ENCODE measurements at places on chromosomes 12 and 14.

DNA sequence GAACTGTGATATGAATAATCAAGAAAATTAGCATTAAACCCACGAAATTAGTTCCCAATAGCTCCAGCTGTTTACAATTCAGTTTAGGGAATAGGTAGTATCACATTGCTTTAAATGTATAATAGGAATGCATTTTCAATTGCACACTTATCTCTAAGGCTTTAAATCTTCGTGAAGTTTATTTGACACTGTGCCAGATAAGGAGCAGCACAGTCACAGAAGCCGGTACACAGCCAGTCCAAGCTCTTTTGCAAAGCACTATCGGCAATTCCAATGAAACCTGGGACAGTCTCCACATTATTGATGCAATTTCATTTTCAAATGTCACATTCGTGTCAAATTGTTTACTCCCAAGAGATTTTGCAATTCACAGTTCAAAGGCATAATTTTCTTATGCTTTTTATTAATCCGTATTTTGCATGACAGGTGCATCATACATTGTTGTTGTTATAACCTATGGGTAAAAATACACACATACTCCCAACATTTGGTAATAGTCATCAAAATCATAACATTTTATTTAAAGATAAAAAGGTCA is 602.8 kb downstream of the RPS29 start:
- no peak for DNase-seq

DNA sequence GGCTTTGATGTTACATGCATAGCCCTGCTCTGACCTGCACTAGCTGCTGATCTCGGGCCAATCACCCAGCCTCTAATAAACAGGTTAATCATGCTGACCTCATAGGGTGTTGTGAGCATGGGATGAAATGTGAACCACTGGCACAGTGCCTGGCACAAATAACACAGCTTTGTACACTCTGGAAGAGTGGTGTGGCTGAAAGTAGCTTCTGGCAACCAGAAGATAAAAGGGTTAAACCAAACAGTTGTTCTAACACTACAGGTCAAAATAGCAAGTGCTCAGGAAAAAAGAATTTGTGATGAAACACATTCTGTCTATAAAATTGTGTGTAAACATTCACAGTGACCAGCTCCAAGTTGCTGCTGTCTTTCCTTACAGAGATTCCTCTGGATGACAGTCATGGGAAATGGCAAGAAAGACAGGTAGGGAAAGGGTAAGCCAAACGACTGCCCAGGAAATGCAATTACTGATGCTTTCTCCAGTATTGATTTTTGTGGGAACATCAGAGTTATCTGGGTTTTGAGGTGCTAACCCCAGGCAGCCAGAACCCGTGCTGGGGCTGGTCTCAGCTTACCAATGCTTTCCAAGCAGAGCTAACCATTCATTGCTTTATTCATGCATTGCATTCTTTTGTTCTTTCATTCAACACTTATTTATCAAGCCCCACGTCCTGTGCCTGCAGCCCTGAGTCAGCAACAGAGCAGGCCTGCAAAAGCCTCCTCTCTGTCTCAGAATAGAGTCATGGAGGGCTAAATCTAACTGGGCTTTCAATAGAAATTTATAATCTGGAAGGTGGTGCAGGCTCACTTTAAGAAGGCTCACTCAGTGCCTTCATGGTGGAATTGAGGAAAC is 38.1 kb upstream of the CAPRIN2 start:
- DNase-seq: no peak

DNA sequence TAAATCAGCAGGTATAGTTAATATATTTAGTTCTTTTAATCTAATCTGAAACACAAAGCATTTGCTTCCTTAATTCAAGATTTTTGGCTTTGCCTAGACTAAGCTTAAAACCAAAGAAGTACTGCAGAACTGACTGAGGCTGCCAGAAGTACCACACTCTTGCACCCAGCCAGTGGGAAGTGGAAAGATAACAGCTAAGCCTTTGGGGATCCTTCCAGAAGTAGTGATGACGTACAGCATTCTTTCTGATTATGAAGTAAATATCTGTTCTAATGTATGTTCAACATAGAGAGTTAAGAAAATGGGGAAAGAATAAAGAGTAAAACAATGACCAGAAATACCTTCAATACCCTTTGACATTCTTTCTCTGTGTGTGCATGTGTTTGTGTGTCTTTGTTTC is 19.3 kb downstream of the NTF3 start:
- DNase-seq: no peak

DNA sequence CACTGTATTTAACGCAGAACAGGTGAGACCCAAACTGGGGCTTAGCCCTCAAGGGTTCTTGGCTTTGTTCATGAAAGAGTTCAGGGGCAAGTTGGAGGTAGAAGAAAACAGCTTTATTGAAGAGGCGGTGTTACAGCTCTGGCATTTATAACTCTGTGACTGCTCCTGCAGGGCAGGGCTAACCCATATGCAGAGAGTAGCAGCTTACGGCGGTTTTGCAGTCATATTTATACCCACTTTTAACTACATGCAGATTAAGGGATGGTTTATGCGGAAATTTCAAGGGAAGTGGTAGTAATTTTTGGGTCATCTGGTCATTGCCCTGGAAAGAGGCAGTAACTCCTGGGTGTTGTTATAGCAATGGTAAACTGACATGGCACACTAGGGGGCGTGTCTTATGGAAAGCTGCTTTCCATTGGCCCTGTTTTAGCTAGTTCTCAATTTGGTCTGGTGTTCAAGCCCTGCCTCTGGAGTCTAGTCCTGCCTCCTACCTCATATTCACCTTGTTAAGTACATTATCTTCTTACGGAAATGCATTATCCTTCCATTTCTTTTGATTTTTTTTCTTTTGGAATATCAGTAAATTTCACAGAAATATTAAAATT is 1.8 kb upstream of the IAPP start:
- no peak for DNase-seq

GRCh38 chr12:80756875-80757274 is 40.2 kb downstream of the MYF5 start:
- no peak for DNase-seq

- no peak for DNase-seq
Measured at GRCh38 chr14:81839056-81839455, 305.4 kb upstream of the SEL1L start.

DNA sequence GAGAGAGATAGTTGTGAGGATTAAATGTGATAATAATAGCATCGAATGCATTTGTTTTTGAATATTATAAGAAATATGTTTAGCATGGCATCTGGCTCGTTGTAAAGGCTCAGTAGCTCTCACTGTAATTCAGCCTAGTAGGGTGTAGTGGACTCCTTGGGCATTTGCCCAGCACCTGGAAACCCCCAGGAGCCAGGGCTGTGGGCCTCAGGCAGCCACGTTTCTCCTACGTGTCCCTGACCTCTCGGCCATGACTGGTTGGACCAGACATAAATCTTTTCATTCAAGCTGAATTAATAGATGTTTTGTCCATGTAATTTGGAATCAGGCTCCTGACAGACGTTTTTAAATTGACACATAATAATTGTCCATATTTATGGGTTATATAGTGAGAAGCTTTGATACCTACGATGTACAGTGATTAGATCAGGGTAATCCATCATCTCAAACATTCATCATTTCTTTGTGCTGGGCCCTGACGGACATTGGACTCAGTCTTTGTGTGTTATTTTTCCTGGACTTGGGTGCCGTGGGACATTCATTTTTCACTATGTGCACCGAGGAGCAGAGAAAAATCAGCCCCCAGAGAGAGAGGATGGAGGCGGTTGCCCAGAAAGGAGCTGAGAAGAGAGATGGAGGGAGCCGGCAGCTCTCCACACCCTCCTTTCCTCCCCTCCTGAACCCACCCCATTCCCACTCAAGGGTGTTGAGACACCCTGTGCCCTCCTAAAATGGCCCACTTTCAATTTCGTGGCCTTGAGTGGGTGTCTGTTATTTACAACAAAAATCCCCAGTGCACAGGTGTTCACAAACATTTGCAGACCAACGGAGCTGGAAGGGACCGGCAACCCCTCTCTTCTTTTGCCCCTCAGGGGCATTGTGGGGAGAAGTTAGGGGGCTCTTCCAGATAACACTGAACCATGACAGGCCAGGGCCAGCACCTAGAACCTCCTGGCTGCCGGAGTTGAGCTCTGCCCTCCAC is 296.4 kb downstream of the DPF3 start:
- no peak for DNase-seq

- DNase-seq: no peak
Measured at GRCh38 chr12:123931686-123932321, 40.8 kb downstream of the CCDC92 start.

GRCh38 chr14:89303456-89304435 is 113.3 kb downstream of the FOXN3 start:
- DNase-seq: no peak

DNA sequence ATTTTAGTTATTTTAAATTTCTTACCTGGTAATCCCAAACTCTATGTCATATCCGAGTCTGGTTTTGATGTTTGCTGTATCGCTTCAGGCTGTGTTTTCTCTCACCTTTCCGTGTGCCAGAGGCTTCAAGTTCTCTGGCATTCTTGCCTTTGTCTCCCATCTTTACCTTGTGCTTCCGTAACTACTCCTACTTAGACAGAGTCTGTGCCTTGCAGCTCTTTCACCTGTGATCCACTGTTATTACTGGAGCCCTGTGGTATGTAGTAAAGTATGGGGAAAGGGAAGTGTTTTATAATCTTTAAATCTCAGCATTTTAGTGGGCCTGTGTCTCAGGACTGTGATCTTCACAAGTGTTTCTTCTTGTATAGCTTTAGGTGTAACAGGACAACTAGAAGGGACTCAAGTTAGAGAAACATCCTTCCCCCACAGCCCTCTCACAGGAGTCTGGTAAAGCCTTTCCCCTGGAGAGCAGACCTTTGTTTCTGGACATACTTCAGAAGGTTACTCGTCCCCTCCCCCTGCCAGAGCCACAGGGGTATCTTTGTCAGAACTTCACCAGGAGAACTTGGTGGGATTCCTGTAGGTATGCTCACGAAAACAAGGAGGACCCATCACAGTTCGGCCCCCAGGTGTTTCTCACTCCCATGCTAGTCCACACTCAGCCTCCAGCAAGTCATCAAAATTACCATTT is 11.1 kb downstream of the IFNG start:
- no peak for DNase-seq

DNA sequence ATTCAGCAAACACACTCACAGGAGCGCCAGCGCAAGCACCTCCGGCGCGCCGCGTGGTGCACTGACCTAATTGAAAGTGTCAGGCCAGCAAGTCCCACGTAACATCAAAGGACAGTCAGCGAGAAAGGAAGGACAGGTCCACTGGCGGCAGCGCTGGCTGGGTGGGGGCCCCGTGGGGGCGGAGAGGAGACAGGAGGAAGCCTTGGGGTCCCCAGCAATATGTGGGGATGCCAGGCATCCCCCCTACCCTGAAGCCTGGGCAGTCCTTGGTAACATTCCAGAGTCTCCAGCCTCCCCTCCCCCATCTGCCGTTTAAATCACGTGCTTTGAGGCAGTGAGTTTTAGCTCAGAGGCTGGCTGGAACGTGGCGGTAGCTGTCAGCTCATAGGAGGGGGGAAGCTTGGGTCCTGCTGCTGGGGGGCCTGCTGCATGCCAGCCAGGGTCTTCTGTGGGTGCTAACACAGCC is 159.2 kb downstream of the CALM1 start:
- no peak for DNase-seq

- DNase-seq: no peak
Measured at GRCh38 chr12:92784797-92785562, 82.2 kb downstream of the PLEKHG7 start.

GRCh38 chr12:67422081-67422480 is 152.9 kb downstream of the CAND1 start:
- no peak for DNase-seq

DNA sequence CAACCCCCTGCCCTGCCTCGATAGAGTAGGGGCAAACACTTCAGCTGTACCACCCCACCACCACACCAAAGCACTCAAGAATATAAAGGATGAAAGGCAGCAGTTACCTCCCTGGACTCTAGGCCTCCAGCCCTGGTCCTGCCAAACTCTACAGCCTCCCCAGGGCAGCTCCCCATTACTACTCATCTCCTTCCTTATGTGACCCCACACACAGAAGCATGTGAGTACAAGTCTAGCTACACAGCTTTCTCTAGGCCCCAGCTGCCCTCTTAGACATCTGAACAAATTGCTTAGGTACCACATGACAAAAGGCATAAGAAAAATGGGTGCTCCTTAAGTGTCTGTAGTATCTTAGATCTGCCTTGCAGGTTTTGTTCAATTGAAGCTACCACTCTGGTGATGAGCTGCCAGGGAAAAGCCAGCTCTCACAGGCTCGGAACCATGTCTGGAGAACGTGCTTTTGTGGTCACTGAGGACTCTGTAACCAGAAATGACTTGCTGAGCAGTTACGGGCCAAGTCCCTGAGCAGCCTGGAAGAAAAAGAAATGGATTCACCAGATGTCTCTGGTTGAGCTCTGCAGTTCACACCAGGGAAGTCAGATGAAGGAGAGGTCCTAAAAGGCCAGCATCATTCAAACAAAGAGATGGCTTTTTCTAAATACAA is 32.8 kb downstream of the FMNL3 start:
- no peak for DNase-seq

GRCh38 chr14:80300351-80300750 is 89.0 kb upstream of the DIO2 start:
- DNase-seq: no peak

GRCh38 chr12:81245458-81245857 is 167.6 kb downstream of the ACSS3 start:
- DNase-seq: no peak

GRCh38 chr12:111182382-111182781 is 186.5 kb downstream of the PHETA1 start:
- DNase-seq: no peak

GRCh38 chr12:112843287-112843686 is 51.7 kb downstream of the RPH3A start:
- no peak for DNase-seq
